Activated T-cell treated with anti-CD3 and anti-CD28 coated beads for 24 hours (primary cell): ENCODE measurements at places on chromosomes 3 and 15.

- DNase-seq = no peak
These were observed 17.2 kb downstream of the CCDC80 start for GRCh38 chr3:112623717-112624116.

DNA sequence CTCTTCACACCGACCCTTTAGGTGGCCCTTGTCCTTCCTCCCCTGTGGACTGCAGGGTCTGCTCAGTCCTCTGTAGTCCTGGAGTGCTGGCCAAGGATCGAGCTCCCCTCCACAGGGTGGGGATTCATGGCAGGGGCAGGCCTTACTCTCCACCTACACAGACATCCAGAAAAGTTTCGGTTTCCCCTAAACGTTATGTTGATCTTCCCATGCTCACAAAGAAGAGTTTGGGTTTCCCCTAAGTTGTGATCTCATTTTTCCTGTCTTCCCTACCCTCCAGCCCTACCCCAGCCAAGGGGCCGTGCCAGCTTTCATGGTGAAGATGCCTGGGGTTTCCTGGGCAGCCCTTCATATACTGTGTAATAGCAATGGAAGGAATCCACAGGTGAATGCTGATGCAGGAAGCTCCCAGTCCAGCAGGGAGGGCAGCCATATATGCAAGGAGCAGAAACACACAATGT, 10.3 kb downstream of the STOML1 start:
- no peak for DNase-seq

- no peak for DNase-seq
These were observed 21.1 kb upstream of the COMMD4 start for GRCh38 chr15:75314552-75315290.

- no peak for DNase-seq
These were observed 145.5 kb upstream of the SYNPR start for GRCh38 chr3:63132461-63133250.

GRCh38 chr3:153111016-153111415, 51.0 kb upstream of the RAP2B start:
- DNase-seq = no peak

GRCh38 chr3:8529738-8530525, 28.3 kb downstream of the LMCD1 start:
- no peak for DNase-seq

- DNase-seq = no peak
These were observed 643.7 kb upstream of the NAALADL2 start for GRCh38 chr3:174215456-174215855.

- no peak for DNase-seq
These were observed 52.4 kb downstream of the SLC9A9 start for GRCh38 chr3:143795874-143796273.

DNA sequence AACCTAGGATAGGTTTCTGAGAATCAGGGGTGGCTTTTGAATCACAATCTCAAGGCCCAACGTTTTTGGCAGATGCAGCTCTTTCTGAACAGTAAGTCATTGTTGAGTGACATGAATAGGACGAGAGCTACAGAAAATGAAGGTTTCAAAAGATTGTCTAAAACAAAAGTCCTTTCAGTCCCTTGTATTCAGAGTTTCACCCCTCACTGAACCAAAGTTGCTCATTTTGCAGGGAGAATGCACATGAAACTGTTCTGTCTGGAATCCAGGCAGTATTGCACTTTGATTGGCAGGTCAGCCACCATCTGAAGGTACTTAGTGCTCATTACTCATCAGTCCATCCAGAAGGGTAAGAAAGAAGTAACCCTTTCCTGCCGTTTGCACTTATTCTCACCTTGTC, 24.1 kb upstream of the RASGRP1 start:
- no peak for DNase-seq

DNA sequence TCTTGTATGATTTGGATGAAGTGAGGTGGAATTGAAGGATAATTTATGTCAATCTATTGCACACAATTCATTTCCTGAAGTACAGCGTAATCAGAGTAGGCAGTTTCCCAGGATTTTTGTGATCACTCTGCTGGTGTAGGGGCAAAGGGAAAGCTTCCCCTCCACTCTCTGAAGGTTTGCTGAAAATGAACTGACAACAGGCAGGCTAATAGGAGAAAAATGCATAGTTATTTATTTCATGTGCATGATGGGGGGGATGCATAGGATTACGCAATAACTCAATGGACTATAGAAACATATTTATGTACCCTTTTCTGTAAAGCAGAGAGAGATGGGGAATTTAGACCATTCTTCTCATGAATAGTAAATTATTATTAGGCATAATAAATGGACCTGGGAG, 872.9 kb downstream of the NAALADL2 start:
- no peak for DNase-seq

- DNase-seq = no peak
These were observed 2.4 kb downstream of the GCHFR start for GRCh38 chr15:40766194-40766815.

DNA sequence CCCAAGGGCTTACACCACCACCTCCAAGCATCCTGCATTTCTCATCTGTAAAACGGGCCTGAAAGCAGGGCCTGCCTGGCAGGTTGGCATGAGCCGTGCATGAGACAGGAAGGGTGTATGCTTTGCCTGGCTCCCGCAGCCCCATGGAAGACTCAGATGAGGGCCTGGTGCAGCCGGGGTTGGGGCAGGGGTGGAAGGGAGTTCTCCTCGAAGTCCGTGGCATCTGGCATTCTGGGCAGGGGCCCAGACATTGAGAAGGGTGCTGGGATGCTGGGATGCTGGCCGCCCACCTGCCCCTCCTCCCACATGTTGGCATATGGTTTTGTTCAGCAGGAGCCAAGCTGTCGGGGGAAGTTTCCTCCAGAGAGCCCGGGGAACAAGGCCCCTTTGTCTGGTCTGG, 13.0 kb upstream of the FBLN2 start:
- no peak for DNase-seq

GRCh38 chr3:152307829-152308474, 39.2 kb downstream of the MBNL1 start:
- DNase-seq = no peak

- no peak for DNase-seq
These were observed 21.2 kb downstream of the IL5RA start for GRCh38 chr3:3089017-3089416.

GRCh38 chr15:25087137-25087536, 132.3 kb downstream of the SNRPN start:
- no peak for DNase-seq

- no peak for DNase-seq
These were observed 15.7 kb downstream of the THOC7 start for GRCh38 chr3:63847718-63848450.

GRCh38 chr3:13767896-13768295, 112.0 kb downstream of the WNT7A start:
- DNase-seq = no peak

DNA sequence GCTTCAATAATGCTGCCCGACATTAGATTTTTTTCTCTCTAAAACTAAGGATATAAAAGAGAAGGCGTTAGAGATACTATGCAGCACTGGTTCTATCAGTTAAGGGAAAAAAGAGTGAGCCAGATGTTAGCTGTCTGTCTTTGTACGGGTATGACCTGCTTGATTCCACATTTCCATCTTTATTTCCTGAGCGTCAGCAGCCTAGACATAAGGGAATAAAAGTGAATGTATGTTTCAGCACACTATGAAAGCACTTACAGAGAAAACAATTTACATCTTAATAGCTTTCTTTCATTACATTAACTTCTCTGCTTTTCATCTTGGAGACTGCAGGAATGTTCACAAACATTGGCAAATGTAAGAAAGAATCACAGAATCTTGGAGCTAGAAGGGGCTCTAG, 319.3 kb downstream of the CTNNB1 start:
- no peak for DNase-seq

DNA sequence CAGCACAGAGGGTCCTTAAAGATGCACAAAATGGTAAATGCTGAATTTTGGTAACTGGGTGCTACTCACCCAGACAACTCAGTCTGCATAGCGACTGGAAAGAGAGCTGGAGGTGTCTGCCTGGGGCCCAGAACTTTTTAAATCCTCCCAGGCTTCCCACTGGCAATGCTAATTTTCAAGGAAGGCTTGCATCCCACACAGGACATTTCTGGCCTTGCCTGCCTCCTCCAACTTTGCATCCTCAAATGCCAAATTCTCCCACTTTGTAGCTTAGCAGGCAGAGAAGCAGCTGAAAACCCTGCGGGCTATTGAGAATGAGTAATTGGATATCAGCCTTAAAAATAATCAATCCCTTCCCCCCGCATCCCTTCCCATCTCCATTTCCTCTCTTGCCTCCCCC, 656.6 kb upstream of the ADAMTS9 start:
- no peak for DNase-seq

GRCh38 chr15:93418566-93418965, 329.6 kb upstream of the RGMA start:
- no peak for DNase-seq

- DNase-seq = no peak
These were observed 136.5 kb downstream of the ZNF621 start for GRCh38 chr3:40661284-40661683.

GRCh38 chr3:195896361-195897080, 11.8 kb downstream of the TNK2 start:
- no peak for DNase-seq

GRCh38 chr3:151107177-151107576, 21.7 kb downstream of the MED12L start:
- no peak for DNase-seq

DNA sequence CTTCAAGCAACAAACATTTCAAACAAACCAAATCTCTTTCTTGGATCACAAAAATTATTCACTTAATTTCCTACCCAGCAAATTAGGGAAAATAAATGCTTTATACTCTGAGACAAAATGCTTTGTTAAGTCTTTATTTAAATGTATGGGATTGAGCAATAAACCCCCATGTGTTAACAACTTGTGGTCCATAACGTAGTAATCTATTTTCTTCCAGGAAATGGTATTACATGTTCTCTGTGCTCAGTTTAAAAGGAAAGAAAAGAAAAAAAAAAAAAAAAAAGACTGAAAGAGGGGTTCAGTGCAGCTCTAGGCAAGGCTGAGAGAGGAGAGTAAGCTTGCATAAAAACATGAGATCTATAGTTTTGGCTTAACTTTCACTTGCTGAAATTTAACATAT, 102.3 kb downstream of the PIK3CB start:
- no peak for DNase-seq

DNA sequence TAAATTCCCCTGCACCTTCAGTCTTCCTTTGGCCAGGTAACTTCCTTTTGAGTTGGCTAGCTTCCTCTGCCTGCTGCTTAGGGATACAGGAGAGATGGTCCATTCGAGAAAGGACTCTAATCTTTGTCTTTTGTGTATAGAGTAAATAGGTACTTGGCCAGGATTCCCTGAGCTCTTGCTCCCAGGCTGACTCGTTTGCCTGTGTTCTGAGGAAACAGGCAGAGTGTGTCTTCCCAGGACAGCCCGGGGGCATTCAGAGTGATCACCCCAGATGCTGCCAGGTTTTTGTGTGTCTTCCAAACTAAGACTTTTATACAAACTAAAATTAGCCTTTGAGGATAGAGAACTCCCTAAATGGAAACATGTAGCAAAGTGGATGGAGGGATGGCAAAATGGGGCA, 39.5 kb downstream of the TMEM108 start:
- DNase-seq = no peak

GRCh38 chr3:24725514-24726255, 231.0 kb upstream of the THRB start:
- DNase-seq = no peak

DNA sequence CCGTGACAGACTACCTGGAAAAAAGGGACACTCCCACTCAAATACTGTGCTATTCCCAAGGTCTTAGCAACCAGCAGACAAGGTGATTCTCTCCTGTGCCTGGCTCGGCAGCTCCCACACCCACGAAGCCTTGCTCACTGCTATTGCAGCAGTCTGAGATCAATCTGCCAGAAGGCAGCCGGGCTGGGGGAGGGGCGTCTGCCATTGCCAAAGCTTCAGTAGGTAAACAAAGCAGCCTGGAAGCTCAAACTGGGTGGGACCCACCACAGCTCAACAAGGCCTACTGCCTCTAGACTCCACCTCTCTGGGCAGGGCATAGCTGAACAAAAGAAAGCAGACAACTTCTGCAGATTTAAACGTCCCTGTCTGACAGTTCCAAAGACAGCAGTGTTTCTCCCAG, 128.4 kb upstream of the SETMAR start:
- DNase-seq = no peak

GRCh38 chr3:15321349-15321748, 11.0 kb downstream of the SH3BP5 start:
- DNase-seq = no peak

GRCh38 chr3:13325892-13326443, 94.2 kb downstream of the NUP210 start:
- no peak for DNase-seq

DNA sequence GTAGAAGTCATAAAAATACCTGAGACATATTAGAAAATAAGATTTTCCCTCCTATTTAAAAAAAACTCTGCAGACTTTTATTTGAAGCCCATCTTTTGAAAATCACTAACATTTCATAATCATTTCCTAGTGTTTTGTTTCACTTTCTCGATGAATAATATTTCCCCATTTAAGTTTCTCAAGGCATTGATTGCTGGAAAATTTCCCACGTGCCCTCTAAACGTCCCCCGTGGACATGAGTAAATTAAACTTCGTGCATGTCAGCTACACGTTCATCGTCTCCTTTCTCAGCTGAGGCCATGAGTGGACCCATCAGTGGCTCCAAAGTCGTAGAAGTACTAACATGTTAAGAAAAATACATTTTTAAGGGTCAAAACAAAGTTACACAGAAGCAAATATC, 2.0 kb upstream of the TM2D3 start:
- DNase-seq = no peak

GRCh38 chr3:29936766-29937165, 655.9 kb downstream of the RBMS3 start:
- DNase-seq = no peak

DNA sequence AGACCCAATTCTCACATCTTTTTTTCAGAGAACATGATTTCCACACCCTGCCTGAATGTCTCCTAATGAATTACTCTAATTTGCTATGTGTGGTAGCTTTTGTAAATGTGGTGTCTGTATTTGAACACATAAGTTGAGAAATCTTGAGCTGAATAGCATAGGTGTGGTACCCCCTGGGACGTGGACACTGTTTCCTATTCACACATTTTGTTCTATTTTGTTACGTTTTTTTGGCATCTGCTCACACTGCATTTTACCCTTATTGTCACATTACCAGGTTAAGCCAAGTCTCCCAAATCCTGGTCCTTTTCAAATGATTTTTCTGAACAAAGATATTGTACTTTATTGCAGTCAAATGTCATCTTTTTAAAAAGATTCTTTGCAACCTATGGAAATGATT, 6.8 kb upstream of the MAPK6 start:
- no peak for DNase-seq

DNA sequence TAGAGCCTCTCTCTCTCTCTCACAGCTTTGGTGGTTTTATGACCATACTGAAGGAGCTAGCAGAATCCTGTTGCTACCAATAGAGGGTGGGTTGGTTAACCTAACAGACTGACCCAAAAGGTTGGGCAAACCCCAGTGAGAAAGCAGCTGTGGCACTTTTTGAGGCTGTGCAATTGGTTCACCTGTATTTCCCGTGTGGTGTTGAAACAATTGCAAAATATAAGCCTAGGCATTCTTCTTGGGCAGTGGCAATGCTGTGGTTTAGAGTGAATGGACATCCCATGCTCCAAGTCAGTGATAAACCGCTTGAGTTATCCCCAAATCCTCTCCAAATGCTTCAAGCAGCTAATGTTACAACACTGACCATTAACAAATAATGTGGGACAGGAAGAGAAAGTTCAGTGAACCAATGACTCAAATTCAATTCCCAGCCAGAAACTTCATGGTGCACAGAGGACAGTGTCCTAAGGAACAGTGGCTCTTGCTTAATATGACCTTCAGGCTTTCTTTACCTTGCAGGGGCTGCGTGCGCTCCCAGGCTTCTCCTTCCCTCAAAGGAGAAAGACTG, 261.9 kb upstream of the ICE2 start:
- DNase-seq = no peak
